ENCODE measurements at places on chromosomes 11 and 22. TPM values are rescaled to one million over a fixed set of nuclear protein-coding genes. Genes with fewer than 3 reads are reported as not detected.

UQCC3 gene
- 11.1 TPM for total RNA-seq

SUSD2 gene
- 9.7 TPM for total RNA-seq

GRCh38 chr11:34416088-34416487, 22.6 kb upstream of the CAT start:
- H3K36me3 ChIP-seq = no peaks in the 10 kb centered on the region
- H3K27ac ChIP-seq = no peak overlapping the region
- H3K4me1 ChIP-seq = no peaks in the 10 kb centered on the region

DNA sequence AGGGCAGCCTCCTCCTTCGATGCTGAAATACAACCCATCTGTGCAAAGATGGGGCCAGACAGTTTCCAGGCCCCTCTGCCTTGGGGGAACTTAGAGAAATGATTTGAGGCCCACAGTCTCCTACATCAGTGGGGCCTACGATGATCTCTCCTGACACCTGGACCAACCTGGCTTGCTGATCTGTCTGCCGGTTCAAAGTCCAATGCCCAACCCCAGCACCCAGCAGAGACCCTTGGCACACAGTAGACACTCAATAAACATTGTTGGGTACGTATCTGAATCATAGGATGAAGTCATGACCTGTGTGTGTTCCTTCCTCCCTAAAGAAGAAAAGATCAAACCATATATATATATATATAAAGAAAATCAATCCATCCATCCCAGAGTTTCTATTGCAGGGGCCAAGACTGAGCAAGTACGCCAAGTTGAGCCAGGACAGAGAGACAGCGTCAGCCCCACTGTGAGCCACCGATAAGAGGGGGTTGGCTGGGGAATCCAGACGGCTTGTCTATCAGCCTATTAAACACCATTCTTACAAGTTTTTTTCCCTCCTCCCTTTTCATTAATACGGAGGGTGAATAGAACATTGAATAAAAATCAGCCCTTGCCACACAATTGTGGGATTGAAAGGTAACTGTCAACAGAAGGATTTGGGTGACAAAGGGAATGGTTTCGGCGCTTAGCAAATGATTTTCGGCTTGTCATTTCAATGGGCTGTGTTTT, 244.1 kb downstream of the MN1 start:
- H3K4me1 ChIP-seq = peaks cover 6% of the 10 kb centered on the region
- DNase-seq = no peak
- H3K36me3 ChIP-seq = no peaks in the 10 kb centered on the region
- H3K27me3 ChIP-seq = no peaks in the 10 kb centered on the region
- H3K4me3 ChIP-seq = no peak overlapping the region

DNA sequence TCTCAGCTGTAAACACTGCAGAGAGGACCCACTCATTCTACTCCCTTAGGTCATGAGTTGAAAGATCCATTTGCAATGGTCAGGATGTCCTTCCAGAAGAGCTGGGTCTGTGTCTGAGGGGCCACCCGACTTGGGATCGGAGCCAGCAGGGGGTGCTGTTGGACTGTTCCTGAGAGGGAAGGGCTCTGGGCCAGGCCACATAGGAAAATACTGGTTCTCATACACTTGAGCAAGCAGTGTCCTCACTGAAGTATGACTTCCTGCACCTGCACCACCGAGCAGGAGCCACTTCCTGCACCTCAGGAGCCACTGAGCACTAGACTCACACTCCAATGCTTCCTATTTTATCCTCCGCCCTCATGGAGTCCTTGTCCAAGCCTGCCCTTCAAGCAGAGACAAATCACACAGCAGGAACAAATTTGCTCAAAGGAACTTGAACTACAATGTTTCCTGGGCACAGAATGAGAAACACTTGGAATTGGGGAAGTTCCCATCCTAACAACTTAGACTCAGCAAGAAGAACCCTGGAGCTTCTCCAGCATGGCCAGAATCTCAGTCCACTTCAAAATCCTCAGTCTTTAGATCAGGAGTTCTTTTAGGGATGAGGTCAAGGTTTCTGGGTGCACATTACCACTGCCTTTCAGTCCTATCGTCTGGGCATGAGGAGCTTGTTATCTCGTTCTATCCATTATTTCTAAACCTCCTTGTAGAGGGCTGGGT, 36.6 kb upstream of the VPREB1 start:
- H3K27ac ChIP-seq = no peak overlapping the region
- H3K36me3 ChIP-seq = no peaks in the 10 kb centered on the region
- H3K4me1 ChIP-seq = no peaks in the 10 kb centered on the region
- H3K27me3 ChIP-seq = peaks cover 23% of the 10 kb centered on the region
- DNase-seq = peak; percentile 89

- no peak overlapping the region for H3K4me3 ChIP-seq
- H3K4me1 ChIP-seq = no peaks in the 10 kb centered on the region
- no peak for DNase-seq
Observed at GRCh38 chr11:13664351-13664750, 4.1 kb upstream of the FAR1 start.

GRCh38 chr11:47536915-47537314, 16.0 kb downstream of the CELF1 start:
- H3K27ac ChIP-seq = no peak overlapping the region
- DNase-seq = no peak
- peaks cover 33% of the 10 kb centered on the region for H3K4me1 ChIP-seq
- H3K36me3 ChIP-seq = no peaks in the 10 kb centered on the region
- H3K4me3 ChIP-seq = no peak overlapping the region

Data from hepatocyte (in vitro differentiated cells).